ENCODE measurements at places on chromosomes 11 and 22.

GRCh38 chr22:50313021-50313420, 5.6 kb upstream of the PLXNB2 start:
- DNase-seq = no peak

DNA sequence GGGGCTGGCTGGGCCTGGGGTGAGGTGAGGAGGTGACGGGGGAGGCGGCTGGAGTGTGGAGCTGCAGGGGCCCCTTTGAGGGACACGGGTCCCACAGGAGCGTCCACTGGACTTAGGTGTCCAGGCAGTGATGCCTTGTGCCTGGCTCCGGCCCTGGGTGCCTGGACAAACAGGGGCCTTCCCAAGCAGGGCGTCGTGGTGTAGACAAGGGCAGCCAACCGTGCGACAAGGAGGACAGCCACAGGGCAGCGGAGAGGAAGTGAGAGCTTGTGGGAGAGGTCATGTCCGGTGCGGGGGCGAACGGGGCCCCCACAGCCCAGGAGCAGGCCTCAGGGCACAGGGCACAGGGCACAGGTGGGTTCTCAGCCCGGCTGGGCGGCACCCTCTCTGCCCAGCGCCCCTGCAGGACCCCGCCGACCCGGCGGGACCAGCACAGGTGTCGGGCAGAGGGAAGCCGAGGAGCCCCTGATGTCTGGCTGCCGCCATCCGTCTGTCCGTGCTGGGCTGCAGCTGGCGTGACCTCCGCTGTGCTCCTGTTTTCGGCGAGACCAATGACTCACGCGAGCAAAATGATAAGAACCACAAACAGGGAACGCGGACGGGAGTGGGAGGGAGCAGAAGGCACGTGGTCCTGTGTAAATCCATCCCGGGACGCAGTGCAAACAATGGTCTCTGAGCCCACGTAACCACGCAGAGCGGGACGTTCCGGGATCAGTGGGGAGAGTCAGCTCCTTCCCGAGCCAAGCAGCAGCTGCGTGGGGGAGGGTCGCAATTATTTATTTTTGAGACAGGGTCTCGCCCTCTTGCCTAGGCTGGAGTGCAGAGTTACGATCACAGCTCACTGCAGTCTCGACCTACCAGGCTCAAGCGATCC, 49.1 kb upstream of the A4GALT start:
- DNase-seq = no peak

DNA sequence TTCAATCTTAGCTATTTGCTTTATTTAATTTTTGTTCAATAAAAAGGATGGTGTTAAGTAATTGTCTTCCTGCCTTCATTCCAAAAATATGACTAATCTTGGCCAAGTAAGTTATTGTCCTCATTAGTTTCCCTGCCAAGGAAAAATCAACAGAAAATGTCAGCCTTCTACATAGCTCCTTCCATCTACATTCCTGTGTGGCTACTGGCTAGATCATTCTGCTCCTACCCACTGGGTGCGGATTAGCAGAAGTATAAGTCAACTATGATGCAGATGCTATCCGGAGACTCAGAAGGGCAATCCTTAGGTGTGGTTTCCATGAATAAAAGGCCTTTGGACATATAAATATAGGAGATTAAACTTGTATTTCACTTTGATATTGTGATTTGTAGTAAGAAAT, 154.4 kb downstream of the SBF2 start:
- DNase-seq = no peak

DNA sequence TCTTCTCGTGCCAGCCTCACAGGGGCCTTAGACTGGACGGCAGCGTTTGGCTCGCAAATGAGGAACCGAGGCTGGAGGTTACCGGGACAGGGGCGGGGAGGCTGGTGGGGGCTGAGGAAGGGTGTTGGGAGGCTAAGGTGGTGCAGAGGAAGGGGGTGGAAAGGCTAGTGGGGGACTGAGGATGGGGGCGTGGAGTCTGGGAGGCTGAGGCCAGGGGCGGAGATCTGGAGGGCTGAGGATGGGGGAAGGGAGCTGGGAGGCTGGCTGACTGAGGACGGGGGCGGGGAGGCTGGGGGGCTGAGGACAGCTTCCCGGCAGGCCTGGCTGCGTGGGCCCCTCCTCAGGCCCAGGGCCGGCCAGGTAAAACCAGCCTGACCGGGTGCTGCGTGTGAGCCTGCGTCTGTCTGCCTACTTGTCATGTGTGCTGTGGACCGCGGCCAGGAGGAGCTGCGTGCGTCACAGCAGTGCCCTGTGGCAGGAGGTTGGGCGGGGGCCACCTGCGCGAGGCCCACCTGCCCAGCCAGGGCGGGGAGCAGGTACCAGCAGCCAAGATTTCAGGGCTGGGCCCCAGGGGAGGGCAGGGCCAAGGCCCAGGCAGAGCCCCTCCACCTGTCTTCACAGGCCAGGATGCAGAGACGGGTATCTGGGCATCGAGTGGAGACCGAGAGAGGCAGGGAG, 9.4 kb upstream of the PIM3 start:
- DNase-seq = peak; percentile 78

DNA sequence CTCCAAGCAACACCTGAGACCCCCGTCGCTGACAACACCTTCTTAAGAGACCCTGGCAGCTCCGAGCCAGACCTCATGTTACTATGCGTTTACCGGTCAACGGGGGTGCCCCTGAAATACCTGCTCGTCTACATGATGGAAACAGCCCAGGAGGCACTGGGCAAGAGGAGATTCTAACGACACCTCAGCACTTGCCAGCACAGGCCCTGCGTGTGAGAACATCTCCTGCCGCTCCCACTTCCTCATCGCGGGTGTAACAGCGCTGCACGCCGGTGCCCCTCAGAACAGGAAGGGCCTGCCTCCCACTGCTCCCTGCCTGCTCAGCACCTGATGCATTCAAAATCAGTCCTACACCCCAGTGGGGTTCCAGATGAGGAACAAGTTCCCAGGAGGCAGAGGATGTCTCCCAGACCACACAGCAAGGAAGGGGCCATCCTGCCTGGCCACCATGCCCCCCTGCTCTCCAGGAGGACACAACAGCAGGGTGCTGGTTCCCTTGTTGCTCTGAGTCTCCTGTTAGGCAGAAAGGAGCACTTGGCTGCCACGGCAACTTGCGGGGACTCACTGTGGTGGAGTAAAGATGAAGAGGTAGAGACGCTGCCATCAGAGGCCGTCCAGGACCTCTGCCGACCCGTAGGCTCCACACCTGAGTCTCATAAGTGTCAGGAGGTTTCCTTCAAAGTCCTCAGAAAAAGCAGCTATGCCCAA, 2.1 kb downstream of the TOLLIP start:
- DNase-seq = no peak

DNA sequence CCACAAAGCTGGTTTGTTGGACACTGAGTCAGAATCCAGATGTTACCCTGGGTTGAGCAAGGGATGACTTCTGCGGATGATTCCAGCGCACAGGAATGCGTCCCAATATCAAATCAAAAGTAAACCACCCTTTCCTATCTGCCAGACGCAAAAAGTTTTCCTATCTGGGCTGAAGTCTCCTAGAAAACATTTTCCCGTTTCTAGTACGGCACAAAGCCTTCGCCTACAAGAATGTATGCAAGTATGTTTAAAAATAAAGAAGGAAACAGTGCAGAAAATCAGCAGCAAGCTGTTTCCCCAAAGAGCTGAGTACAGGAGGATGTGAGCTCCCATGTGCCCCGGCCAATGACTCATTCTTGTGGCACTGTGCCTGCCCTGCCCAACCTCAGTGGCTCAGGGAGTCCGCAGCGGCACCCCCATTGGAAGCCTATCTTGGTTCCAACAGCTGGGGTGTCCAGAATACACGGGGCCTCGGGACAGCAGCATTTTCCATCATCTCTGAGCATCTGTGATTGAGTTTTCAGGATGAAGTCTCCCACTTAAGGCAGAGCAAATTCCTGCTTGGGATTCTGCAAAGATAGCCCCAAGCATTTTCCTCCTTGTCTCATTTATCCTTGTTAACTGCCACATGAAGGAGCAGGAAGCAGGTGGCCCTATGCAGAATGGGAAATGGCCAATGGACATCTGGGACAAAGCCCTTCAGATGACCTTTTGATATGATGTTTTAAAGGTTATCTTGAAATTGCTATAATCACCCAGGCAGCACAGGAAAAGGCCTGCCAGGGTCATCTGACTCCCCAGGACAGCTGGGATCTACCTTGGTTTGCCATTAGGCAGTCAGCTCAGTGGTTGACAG, 17.5 kb downstream of the KCNJ5 start:
- no peak for DNase-seq

GRCh38 chr11:129308241-129308865, 67.3 kb upstream of the BARX2 start:
- no peak for DNase-seq

GRCh38 chr11:2204361-2205213, 33.0 kb upstream of the TH start:
- DNase-seq = no peak

DNA sequence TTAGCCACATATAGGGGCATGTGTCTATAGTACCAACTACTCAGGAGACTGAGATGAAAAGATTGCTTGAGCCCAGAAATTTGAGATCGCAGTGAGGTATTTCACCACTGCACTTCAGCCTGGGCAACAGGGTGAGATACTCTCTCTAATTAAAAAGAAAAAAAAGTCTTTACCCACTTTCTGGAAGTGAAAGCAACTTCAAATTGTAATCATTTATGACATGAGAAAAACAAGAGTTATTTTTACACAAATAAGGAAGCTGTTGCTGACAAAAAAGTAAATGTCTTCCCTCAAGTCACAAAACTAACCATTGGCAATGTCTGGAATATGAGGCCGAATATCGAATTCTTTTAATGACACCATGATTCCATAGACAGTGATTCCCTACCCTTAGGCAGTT, 71.4 kb downstream of the GLYATL1 start:
- DNase-seq = no peak

Measured in NCI-H510A (cell line).